ENCODE measurements at places on chromosomes 2 and 18. TPM values are rescaled to one million over a fixed set of nuclear protein-coding genes. Genes with fewer than 3 reads are reported as not detected.

Gene FKBP7
- 21.6 TPM for polyA plus RNA-seq

DNA sequence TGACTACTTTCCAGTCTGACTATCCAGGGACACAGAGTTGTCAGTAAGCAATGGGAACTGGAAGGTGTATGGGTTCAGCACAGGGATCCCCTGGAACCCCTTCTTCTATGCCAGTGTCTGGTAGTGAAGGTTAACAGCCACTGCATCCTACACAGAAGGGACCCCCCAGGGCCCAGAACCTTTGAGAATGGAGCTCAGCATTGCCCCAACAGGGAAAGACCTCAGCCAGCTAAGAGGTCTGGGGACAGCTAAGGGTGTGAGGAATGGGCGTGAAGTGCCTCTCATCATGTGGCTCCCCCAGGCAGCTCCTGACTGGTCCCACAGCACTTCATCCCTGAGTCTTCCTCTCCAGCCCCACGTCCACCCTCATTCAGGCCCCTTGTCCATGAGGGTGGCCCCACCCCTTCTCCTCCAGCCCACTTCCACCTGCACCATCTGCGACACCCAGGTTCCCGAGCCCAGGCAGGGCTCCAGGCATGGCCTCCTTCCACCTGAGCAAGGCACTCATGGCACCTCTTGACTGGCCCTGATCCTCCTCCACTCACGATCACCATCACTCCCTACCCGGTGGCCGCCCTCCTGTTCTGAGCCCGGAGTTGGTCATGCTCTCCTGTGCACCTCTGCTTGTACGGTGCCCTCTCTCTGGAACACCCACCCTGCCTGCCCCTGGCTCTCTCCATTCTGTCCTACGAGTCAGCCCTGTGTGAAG, 77.1 kb downstream of the SFXN5 start:
- DNase-seq: no peak

DNA sequence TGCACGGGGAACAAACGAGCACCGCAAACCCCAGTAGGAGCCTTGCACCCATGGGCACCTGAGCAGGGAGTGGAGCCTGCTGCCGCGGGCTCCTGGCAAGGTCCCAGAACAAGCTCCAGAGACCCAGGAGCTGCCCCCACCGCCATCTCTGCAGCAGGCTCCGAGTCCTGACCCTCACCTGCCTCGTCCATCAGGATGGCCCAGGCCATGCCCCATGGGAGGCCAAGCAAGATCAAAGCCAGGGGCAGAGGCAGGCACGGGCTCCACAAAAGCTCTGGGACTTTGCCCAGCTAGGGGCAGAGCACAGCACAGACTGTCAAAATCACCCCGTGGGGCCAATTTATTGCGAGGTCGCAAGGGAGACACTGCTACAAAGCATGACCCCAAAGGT, 43.6 kb downstream of the GPC1 start:
- DNase-seq: no peak

DNA sequence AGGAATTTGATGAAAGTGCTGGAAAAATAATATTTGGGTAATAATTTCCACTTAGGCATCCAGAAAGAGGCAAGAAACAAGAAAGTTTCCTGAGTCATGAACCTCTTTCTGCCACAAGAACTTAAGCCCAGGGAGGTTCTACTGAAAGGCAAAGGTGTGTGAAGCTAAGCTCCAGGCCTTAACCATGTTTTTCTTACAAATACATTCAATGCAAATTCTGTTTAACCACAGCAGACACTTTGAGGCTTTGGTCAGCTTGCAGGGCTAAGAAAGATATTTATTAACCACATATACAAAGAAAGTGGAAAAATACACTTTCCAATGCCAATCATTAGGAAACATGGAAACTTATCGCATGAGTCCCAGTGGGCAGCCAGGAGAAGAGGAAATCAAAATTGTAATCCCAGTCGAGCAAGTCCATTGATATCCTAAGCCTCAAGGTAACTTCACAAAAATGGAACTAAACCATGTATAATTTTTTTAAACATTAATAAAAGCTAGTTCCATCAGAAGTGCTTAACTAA, 68.3 kb downstream of the PIEZO2 start:
- no peak for DNase-seq

GRCh38 chr2:45725731-45726130, 74.3 kb downstream of the PRKCE start:
- DNase-seq: no peak

Gene HOXD4
- polyA plus RNA-seq: 4.9 TPM

- no peak for DNase-seq
These were observed 3.7 kb downstream of the ADNP2 start for GRCh38 chr18:80112624-80113248.

DNA sequence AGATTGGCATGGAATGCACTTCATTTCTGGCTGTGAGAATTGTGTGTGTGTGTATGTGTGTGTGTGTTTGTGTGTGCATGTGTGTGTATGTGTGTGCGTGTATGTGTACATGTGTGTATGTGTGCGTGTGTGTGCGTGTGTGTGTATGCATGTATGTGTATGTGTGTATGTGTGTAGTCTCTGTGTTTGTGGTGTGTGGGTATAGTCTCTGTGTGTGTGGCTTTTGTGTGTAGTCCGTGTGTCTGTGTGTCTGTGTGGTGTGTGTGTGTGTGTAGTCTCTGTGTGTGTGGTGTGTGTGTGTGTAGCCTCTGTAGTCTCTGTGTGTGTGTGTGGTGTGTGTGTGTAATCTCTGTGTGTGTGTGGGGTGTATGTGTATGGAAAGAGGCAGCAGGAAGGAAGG, 247.3 kb upstream of the SOX11 start:
- DNase-seq: no peak

- no peak for DNase-seq
These were observed 34.7 kb downstream of the SPOPL start for GRCh38 chr2:138536302-138536701.

Gene FNDC4
- polyA plus RNA-seq: 4.2 TPM

DNA sequence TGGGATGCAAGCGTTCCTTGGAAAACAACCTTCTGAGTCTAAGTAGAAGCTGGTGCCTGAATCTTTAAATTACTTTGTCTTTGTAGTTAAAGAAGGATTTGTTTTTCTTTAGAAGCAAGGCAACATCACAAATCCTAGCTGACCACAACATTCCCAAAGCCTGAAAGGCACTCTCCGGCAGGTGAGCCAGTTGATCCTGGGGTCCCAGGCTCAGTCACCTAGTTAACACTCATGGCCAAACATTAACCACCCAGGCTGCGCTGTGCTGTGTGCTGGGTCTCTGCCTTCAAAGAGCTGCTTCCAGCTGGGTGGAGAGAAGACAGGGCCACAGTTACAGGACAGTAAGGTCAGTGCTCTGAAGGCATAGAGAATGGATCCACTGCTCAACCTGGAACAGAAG, 120.0 kb upstream of the TRIB2 start:
- DNase-seq: no peak

DNA sequence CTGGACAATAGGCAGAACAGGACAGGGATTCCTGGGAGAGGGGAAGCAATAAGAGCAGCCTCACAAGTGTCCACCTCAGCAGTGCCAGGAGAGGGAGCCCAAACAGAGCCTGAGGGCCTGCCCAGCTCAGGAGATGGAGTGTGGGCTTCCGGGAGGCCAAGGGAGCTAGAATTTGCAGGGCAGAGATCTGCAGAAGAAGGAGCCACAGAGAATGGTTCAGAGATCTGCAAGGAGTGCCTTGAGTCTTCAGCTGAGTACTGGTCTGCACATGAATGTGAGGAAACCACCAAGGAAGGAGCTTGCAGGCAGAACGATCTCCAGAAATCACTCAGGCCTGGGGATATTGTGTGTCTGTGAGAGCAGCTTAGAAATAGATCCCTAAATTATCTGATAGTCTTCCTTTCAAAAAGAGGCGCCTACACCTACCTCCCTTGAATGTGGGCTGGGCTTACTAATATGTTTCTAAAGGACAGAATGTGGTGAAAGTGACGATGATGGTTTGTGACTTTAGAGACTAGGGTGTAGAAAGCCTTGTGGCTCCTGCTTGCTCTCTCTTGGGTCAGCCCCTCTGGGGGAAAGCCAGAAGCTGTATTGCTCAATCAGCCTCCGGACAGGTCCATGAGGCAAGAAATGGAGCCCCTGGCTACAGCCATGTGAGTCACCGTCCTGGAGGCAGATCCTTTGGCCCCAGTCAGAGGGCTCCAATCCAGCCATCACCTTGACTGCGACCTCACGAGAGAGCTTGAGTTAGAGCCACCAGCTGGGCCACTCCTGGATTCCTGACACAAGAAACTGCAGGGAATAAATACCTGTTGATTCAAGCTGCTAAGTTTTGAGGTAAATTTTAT, 7.6 kb upstream of the LPIN1 start:
- no peak for DNase-seq

DNA sequence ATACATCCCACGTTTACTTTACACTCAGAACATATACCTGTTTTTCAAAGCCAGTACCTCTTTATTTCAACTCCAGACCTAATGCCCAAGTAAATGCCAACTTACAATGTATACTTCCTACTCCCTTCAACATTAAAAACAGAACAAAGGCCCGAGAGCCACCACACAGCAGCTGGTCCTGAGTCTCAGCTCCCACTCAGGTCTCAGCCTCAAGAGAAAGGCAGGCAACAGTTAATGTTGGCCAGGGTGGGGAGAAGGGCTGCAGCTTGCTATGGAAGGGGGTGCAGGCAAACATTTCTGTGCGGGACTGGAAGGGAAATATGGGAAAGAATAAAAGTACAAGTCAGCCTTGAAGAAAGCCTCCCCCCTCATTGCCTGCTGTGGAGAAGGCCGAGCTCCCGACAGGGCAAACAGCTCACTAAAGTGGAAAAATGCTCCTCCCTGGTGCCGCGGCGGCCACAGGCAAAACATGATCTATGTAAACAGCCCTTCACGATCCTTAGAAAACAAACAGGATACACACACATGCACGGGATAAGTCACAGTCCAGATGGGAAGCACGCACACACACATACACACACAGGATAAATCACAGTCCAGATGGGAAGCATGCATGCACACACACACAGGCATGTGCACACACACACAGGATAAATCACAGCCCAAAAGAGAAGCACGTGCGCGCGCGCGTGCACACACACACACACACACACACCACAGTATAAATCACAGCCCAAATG, 67.4 kb downstream of the ADNP2 start:
- peak; percentile 52 for DNase-seq

Gene CXCR4
- polyA plus RNA-seq: 17.8 TPM

- no peak for DNase-seq
These were observed 189.7 kb upstream of the OSR1 start for GRCh38 chr2:19548116-19548515.

Gene DSC1
- 0.04 TPM for polyA plus RNA-seq

DNA sequence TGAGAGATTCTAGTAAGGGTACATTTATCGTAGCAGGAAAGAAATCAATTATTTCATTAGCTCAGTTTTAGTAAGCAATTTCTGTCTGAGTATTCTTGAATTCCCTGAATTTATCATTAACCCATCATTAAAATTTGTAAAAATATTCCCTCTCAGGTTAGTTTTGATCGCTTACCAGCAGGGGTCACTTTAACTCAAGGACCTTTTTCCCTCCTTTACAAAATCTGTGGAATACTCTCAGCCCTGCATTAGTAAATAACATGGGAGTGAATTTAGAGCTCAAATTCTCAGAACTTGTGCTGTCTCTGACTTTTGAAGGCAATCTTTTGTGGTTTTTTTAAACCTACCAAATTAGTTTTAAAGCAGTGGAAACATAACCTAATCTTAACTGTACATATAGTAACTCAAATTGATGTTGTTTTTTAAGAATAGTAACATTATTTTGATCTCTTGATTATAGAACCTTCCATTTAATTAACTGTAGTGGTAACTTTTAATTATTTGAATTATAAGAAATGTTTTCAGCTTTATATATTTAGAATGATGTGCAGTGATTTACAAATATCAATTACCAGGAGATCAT, 97.2 kb downstream of the AGPS start:
- DNase-seq: peak; percentile 12

DNA sequence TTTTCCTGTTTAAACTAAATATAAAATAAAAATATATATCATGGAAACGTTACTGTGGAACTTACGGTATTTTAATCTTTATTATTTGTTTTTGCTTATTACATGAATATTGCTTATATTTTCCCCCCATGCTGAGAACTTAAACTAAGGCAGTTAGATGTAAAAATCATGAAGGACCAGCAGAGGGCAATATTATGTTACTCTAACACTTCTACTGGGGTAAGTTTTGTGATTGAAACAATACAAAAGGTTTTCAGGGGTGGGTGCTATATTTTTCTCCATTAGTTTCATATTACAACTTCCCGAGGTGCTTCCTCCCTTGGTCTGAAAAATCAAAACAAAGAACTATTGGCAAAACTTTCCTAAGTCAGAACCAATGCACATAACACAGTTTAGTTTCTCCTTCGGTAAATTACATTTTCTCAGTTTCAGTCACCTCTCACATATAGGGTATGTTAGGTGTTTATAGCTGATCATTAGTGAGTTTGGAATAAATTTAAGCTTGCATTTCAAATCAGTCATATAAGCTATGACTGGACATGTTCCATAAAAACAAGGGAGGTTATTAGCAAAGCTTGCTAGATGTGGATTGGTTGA, 54.8 kb downstream of the ZNF407 start:
- DNase-seq: no peak

Gene EPB41L3
- polyA plus RNA-seq: 65.5 TPM

Measured in large intestine (tissue), 12 donors.